ENCODE measurements at places on chromosomes 3 and 15.

DNA sequence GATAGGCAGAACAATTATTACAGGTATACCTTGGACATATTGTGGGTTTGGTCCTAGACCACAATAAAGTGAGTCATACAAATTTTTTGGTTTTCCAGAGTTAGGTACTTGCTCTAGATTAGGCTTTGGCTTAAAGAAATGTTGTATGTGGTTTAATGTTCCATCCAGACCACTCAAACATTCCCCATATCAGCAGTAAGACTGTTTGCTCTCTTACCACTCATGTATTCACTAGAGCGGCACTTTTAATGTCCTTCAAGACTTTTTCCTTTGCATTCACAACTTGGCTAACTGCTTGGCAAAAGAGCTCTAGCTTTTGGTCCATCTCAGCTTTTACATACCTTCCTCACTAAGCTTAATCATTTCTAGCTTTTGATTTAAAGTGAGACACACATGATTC is 250.5 kb upstream of the SETMAR start:
- DNase-seq: no peak

DNA sequence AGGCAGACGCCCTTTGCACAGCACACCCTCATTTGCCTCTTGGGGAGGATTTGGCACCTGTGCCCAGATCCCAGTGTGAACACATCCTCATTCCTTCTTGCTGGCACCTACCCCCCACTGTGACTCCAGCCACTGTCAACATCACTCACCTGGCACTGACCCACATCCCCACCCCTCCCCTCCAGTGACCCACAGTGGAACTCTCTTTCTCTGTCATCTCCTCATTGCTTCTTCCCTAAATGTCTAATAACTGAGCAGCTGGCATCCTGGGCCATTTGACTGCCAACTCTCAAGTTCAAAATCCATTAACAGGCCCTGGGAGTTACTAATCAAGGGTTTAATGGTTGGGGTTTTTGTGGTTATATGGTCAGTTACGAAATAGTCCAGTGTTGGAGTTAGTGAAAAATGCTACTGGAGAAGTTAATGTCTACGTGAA is 14.4 kb downstream of the SNAPC5 start:
- no peak for DNase-seq

DNA sequence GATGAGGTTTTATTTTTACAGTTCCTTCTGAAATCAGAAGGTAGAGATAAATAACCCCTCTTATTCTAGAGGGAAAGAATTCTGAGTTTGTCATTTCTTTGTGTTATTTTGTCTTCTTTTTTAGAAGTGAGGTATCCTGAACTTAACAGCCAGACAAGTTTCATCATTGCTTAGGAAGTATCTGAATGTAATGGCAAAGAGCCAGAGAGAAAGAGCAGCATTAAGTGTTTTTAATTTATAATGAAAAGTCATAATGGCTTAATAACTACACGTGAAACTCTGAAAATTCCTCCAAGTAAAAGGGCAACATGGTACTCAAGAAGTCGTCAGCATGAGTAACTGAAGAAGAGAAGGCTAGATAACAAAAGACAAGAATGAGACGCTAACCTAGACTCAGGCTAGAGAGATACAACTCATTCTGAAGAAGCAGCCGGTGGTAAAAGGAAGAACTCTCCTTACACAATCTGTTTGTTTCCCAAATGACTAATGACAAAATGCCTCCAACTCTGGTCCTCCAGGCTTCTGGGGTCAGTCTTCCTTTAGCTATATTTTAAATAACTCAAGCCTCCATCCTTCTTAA is 116.2 kb upstream of the NECTIN3 start:
- DNase-seq: no peak

- DNase-seq: no peak
Observed at GRCh38 chr15:74414603-74415338, 19.0 kb downstream of the SEMA7A start.

DNA sequence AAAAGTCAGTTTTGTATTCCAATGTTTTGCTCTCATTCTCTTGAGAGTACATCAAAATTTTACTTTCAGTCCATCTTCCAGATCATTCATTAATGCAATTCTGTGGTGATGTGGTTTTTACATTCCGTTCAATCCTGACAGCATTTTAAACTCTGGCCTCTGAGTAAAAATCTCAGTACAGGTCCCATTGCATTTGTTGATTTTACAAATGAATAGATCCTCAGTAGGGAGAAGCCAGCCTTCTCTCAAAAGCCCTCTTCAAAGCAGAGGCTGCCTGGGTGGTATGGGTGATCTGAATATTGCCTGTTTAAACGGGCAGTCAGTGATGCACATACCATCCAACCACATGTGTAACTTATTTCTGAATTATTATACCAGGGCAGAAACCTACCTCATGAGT is 72.5 kb upstream of the TSC22D2 start:
- DNase-seq: no peak

GRCh38 chr15:64521726-64522164 is 61.4 kb downstream of the ZNF609 start:
- peak; percentile 56 for DNase-seq

GRCh38 chr15:61411902-61412510 is 182.9 kb upstream of the RORA start:
- no peak for DNase-seq

DNA sequence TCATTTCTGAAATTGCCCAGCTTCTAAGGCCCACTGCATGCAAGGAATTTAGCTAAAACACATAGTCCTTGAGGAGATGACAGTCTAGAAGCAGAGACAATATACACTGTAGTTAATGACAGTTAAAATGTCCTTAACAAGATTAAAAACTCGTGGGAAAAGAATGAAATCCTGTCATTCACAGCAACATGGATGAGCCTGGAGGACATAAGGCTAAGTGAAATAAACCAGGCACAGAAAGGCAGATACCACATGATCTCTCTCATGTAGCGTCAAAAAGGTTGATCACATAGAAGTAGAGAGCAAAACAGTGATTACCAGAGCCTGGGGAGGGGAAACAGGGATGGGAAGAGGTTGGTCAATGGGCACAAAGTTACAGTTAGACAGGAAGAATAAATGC is 36.3 kb upstream of the GOLGA8J start:
- DNase-seq: no peak

DNA sequence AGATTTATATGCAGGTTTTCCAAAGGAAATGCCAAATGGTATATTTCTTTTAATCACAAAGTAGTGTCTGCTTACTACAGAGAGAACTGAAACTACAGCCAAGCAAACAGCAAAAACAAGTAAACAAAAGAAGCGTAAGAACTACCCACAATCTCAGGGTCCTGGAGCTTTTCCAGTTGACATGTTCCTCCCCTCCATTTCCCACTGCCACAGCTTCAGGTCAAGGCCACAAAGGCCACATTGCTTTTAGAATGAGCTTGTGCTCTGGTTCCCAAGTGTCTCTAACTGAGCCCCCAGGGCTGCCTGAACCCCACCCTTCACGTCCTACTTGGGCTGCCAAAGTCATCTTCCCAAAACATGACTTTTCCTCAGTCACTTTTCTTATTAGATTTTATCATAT is 24.1 kb downstream of the CTDSPL start:
- DNase-seq: no peak

DNA sequence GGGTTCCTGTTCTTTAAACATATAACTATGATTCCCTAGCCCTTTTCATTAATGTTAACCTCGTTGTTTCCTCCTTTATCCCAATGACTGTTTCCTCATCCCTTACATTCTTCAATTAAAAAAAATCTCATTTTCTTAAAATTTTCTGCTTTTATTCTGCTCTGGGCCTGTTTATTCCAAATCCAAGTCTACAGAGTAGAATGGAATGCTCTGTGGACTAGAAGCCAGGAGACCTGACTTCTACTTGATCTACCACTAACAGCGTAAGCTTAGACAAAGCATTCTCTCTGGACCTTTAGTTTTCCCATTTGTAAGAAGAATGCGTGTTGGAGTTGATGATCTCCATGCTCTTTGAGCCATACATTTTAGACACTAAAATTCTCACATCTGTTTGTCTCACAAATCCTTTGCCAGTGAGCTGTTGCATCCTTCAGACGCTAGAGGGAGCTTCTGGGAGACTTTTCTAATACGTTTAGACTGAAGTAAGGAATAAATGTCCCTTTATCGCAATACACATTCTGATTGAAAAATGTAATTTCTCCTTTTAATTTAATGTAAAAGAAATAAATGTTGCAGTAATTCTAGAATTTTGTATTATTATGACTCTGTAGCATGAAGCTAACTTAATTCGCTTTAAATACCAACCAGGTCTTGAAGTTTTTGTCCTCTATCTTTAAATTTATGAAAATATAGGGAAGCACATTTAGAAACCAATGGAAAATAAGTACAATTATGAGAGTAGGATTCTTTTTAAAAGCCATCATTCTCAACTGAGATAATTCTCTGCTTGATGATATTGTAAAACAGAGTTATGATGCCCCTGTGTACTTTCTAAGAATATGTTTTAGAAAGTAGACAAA is 21.7 kb upstream of the GMNC start:
- no peak for DNase-seq

- DNase-seq: no peak
Observed at GRCh38 chr3:79383402-79384012, 384.3 kb downstream of the ROBO1 start.

DNA sequence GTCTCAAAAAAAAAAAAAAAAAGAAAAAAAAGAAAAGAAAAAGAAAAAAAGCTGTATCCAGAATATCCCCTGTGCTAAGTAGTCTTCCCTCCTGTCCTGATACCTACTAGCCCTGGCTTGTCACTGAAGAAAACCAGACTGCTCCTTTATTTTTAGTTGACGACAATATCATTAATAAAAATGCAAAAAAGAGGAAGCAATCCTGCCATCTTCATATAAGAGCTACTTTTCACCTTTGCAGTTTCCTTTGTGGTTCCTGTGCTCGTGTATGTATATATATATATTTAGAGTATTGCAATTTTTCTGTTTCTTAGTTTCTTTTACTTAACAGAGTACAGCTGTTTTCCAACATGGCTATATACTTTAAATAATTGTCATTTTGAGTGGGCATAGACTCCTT is 13.6 kb downstream of the C3orf20 start:
- DNase-seq: no peak

- no peak for DNase-seq
Observed at GRCh38 chr15:93932164-93932776, 299.1 kb upstream of the MCTP2 start.

DNA sequence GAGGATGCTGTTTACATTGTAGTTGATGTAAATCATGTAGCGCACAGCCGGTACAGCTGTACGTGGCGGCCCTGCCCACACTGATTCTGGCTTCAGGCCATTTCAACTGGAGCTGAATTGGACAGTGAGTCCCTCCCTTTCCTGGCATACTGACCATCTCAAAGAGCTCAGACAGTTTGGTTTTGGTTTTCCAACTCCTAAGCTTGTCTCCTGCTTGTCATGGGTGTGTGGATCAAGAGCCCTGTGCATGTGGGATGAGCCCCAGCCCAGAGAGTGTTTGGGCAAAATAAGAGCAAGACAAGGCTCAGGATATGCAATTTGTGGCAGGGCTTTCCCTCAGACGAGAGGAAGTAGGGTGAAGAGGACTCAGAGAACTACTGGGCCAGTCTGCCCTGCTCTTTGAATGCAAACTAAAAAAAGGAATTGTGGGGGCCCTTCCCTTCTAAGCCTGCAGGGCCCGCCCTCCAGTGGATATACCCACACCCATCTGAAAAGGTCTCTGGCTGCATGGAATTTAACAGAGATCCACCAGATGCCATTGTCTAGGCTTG is 13.3 kb downstream of the ITGA11 start:
- DNase-seq: no peak

Measured in epithelial cell of prostate (primary cell).